Activated naive CD4-positive, alpha-beta T cell treated with anti-CD3 and anti-CD28 coated beads, Interleukin-2, amount 50 U/mL, for 72 hours (primary cell): ENCODE measurements at places on chromosomes 11 and 22. TPM values are rescaled to one million over a fixed set of nuclear protein-coding genes. Genes with fewer than 3 reads are reported as not detected.

Gene TYR
- total RNA-seq: not detected

Gene CHRM4
- not detected for total RNA-seq

Gene BTBD18
- not detected for total RNA-seq

Gene APLNR
- total RNA-seq: not detected

Gene SEPTIN3
- 4.2 TPM for total RNA-seq

Gene OR2AT4
- not detected for total RNA-seq

Gene SLC6A5
- total RNA-seq: not detected

- DNase-seq: no peak
Observed at GRCh38 chr22:47095395-47096122, 333.1 kb downstream of the TBC1D22A start.

- no peak for DNase-seq
Observed at GRCh38 chr22:43566561-43567332, 154.9 kb downstream of the MPPED1 start.

GRCh38 chr11:69367211-69367964 lies 73.4 kb downstream of the MYEOV start:
- DNase-seq: no peak

DNA sequence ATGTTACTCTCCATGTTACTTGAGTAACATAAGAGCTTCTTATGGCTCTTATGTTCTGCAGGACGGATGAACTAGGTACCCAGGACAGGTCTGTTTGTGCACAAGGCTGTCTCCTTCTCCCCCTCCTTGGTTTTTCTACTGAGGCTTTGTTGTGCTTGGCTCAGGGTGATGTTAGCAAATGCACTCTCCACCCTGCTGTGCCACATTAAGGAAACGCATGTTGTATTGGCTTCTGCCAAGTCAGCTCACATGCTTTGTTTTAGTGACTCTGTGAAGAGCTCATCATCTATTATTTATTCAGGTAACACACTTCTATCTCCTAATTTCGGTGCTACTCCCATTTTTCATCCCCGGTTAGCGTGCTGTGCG lies 108.3 kb downstream of the PTPRJ start:
- DNase-seq: no peak

- no peak for DNase-seq
Observed at GRCh38 chr11:64400667-64401066, 41.7 kb downstream of the RPS6KA4 start.

DNA sequence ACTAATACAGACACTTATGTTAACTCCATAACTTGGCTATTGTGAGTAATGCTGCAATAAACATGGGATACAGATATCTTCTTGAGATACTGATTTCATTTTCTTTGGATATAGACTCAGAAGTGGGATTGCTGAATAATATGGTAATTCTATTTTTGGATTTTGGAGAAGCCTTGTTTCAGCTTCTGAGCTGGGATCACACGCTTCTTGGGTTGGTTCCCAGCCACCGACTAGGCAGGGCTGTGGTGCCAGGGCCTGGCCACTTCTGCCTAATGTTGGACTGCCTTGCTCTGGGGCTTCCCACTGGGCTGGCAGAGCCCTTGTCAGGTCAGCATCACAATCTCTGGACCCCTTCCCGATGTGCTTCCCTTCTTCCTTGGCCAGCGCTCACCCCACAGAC lies 14.0 kb upstream of the MCHR1 start:
- DNase-seq: no peak

GRCh38 chr11:109138196-109138595 lies 283.8 kb upstream of the C11orf87 start:
- no peak for DNase-seq

- DNase-seq: no peak
Observed at GRCh38 chr11:83827520-83827919, 541.4 kb upstream of the CCDC90B start.

GRCh38 chr11:12971955-12972354 lies 37.2 kb upstream of the RASSF10 start:
- no peak for DNase-seq

GRCh38 chr11:33828604-33829429 lies 54.5 kb upstream of the FBXO3 start:
- no peak for DNase-seq
